ENCODE measurements at places on chromosomes 5 and 9. TPM values are rescaled to one million over a fixed set of nuclear protein-coding genes. Genes with fewer than 3 reads are reported as not detected.

The OMD gene
- total RNA-seq: 4.9 TPM

The PRDM9 gene
- not detected for total RNA-seq

The SPZ1 gene
- not detected for total RNA-seq

The KCNV2 gene
- total RNA-seq: not detected

The INSL4 gene
- not detected for total RNA-seq

The TEK gene
- 4.9 TPM for total RNA-seq

The HTR1A gene
- not detected for total RNA-seq

The CCL27 gene
- not detected for total RNA-seq

The GPR21 gene
- not detected for total RNA-seq

The SOWAHA gene
- 7.3 TPM for total RNA-seq

The CCNI2 gene
- total RNA-seq: 0.99 TPM

The GHR gene
- total RNA-seq: 12.9 TPM

The PAEP gene
- total RNA-seq: not detected

The CNTFR gene
- total RNA-seq: 1.6 TPM

The RASA1 gene
- 15.6 TPM for total RNA-seq

The SLC25A48 gene
- 0.99 TPM for total RNA-seq

The HBEGF gene
- total RNA-seq: 7.3 TPM

The LIX1 gene
- total RNA-seq: 0.26 TPM

The OTP gene
- total RNA-seq: not detected

The IFNB1 gene
- not detected for total RNA-seq

The CERCAM gene
- total RNA-seq: 42.0 TPM

All from body of pancreas (tissue), 4 donors.